ENCODE measurements at places on chromosomes 6 and 20.
A peak's percentile ranks its signal among the peaks of the same experiment; 100 is the strongest.

DNA sequence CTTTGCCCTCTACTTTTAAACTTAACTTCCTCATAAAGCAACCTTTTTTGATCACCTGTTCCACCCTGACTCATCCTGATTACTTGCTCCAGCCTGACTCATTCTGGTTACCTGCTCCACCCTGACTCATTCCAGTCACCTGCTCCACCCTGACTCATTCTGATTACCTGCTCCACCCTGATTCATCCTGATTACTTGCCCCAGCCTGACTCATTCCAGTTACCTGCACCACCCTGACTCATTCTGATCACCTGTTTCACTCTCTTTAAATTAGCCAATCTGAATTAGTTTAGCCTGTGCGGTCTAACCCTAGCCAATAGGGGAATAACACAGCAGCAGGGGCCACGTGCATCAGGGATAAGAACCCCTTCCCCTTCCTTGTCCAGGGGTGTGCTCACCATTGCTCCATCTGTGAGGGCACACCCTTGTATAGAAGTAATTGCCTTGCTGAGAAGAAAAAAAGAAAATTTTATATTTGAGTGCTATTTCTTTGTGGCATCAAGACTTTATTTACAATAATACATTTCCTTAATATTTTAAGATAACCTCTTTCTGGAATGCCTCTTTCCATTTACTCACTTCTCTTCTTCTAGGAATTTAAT is 17.9 kb downstream of the HLA-G start:
- no peak for DNase-seq

DNA sequence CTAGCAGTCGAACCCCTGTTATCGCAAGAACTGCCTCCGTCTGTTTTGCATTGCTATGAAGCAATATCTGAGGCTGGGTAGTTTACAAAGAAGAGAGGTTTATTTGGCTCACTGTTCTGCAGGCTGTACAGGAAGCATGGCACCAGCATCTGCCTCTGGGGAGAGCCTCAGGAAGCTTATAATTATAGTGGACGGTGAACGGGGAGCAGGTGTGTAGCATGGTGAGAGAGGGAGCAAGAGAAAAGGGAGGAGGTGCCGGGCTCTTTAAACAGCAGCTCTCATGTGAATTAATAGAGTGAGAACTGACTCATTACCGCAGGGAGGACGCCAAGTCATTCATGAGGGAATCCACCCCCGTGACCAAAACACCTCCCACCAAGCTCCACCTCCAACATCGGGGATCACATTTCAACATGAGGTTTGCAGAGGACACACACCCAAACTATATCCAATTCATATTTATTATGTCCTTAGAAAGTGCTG is 172.6 kb upstream of the KCNG1 start:
- DNase-seq, result no peak

DNA sequence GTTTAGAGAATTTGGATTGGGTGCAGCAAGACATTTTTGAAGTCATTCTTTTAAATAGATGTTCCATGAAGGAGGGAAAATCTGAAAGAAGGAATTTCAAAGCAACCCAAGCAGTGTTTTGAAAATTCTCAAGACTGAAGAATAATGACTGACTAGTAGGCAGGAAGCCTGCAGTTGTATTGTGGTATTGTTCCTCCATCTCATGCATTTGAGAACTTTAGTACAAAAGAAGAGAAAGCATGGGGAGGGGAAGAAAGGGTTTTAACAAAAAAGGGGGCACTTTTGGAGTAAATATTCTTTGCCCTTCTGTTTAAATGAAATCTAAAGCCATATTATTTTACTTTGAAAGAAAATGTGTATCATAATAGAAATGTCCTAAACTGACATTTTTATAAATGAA is 6.6 kb downstream of the NCOA3 start:
- no peak for DNase-seq

DNA sequence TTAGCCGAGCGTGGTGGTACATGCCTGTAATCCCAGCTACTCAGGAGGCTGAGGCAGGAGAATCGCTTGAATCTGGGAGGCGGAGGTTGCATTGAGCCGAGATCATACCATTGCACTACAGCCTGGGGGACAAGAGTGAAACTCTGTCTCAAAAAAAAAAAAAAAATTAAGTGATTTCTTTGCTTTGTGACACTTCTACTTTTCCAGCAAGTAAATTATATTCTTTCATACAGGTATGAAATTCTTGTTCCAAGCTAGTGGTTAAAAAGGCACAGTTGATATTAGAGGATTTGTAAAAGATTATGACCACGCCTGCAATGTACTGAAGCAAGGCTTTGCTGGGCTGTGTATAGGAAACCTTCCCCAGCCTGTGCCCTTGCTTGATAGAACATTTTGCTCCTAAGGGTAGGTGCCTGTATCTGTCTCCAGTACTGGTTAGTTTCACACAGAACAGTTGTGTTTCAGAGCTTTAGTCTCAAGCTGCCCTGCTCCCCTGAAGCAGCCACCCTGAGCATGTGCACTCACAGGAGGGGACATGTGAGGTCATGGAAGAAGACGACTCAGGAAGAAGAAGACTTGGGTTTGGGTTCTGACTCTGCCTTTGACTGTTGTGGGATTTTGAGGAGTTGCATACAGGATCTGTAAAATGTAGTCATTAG is 10.2 kb downstream of the PTPN1 start:
- no peak for DNase-seq

DNA sequence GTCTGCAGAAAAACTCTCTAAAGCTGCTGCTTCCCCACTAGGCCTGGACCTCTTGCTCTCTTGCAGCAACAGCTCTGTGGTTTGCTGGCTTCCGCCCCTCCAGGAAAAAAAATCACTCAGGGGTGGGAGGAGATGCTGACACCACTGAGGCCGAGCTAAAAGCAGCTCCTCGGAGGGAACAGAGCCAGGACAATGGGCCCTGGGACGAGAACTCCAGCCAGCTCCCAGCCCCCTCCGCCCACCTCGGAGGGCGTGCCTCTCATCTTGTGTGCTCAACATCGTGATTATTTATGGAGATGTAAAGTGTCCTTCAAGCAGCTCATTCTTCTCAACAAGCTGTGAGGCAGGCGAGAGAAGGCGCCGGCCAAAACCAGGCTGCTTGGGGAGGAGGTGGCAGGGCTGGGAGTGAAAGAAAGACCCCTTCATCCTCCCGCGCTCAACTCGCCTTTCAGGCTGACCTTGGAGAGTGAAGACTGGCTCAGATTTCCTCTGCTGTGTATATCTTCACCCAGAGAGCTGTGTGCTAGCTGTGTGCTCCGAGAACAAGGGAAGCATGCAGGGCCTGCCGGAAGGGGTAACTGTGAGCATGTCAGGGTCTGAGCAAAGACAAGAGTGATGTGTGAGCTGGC is 53.5 kb upstream of the LRFN2 start:
- DNase-seq, result peak; percentile 54

- DNase-seq, result no peak
These were observed 132.6 kb upstream of the MTHFD1L start for GRCh38 chr6:150732765-150733539.

GRCh38 chr20:56439771-56440291 is 27.8 kb downstream of the CASS4 start:
- DNase-seq, result no peak

DNA sequence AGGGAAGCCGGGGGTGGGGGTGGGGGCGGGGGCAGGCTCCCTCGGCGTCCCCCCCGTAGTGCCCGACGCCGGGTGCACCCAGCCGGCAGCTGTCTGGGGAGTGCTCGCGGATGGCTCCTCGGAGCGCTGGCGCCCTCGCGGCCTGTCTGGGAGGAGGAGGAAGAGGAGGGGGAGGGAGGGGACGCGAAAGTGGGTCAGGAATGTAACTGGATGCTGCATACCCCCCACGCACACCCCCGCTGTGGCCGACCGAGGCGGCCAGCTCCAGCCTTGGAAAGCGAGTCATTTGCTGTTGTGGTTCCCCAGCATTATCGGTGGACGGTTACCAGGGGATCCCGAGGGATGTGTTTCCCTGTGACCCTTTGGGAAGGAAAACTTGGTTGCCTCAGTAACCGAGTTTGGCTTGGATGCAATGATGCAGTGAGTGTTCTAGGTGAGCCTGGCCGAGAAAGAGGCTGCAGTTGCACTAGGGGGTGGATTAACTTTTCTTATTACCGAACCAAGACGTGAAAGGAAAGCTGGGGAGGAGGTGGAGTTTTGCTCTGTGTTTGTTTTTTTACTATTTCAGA is 55.2 kb upstream of the RREB1 start:
- peak; percentile 83 for DNase-seq

DNA sequence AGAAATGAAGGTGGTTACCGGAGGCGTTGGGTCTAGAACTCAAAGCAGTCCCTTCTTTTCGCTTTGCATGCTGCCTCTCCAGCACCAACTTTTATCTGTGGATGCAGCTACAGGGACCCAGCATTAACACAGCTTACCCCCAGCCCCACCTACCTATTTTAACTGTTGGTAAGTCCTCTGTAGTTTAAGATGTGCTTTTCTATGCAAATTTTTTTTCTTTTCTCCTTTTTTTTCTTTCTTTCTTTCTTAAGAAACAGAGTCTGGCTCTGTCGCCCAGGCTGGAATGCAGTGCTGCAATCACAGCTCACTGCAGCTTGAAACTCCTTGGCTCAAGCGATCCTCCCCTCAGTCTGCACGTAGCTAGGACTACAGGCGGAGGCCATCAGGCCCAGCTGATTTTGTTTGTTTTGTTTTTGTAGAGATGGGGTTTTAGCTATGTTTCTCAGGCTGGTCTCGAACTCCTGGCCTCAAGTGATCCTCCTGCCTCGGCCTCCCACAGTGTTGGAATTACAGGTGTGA is 6.5 kb upstream of the USP45 start:
- no peak for DNase-seq

GRCh38 chr6:75150685-75151412 is 55.0 kb downstream of the COL12A1 start:
- DNase-seq, result no peak
